ENCODE measurements at places on chromosomes 6 and 20.
A peak's percentile ranks its signal among the peaks of the same experiment; 100 is the strongest.

DNA sequence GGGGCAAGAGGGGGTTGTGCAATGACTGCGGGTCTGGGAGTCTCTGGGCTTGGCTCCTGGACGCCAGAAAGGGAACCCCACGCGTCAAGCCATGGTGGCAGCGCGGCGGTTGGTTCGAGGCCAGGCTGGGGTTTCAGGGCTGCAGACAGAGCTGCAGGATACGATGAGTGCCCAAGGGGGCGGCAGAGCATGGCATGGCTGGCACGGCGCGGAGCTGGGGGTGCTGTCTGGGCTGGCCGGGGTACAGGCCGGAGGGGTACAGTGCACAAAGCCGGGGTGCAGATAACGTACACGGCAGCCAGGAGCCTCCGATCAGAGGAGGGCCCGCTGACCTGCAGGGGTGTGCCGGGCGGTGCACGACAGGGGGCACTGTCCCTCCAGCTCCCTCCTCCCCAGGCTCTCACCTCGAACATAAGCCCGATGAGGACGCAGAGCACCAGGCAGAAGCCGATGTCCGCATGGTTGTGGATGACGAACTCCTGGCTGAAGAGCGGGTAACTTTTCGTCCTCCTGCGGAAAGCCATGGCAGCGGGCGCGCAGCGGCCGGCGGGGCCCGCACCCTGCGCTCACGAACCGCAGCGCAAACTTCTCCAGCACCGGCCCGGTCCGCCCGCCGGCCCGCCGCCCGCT, 353 bp downstream of the TRAM2 start:
- DNase-seq = peak; percentile 28

- DNase-seq = no peak
Observed at GRCh38 chr6:38310061-38310460, 329.7 kb downstream of the BTBD9 start.

DNA sequence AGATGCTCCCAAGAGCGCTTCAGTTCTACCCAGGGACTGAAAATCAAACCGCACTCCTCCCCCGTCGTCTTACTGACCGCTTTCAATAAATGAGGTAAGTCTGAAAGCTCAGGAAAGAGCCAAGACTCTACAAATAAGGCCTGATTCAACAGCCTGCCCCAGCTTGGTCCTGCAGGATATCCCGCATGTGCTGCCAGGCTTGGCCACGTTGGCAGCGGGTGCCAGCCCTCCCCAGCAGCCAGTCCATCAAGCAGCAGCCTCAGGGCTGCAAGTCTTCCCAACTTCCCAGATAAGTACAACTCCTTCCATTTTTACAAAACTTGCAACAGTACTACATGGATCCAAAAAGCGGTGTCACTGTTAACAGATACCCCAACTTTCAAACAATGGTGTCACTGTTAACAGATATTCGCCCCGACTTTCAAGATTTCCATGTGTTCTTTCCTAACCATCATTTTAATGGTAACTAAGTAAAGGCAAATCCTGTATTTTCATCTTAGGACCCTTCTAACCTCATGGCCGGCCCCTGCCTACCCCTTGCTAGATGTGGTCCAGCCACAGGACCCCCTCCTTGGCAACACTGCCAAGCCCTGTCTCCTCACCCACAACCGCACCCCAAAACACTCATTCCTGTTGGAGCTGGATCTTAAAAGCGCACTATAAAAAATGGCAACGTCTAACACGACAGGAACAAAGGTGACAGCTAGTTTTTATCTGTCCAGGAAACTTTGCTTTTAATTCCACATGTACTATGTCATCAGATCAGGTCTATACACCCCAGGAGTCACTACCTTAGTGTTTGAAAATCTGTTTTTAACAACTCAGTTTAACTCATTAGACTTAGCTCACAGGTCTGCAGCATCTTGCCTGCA, 28.0 kb downstream of the DIDO1 start:
- no peak for DNase-seq

- DNase-seq = no peak
Observed at GRCh38 chr6:33713786-33714185, 2.3 kb upstream of the UQCC2 start.

GRCh38 chr6:23305325-23305943, 736.1 kb downstream of the HDGFL1 start:
- no peak for DNase-seq

- DNase-seq = no peak
Observed at GRCh38 chr20:44400970-44401769, 45.7 kb downstream of the HNF4A start.

DNA sequence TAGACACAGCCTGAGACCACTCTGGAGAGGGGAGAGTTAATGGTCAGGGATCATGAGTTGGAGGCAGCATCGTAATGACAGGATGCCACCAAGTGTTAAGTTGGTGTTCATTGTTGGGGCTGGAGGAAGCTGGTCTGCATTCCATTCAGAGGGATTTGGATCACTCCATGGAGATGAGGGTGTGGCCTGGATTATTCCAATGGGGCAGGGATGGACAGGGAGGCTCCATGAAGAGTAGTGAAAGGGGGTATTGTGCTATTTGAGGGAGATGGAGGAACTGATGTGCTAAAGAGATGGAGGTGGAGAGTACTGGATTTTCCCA, 1.1 kb downstream of the SAPCD1 start:
- no peak for DNase-seq

GRCh38 chr6:139468178-139468819, 93.9 kb upstream of the CITED2 start:
- no peak for DNase-seq

- DNase-seq = no peak
Observed at GRCh38 chr6:15796130-15796771, 133.4 kb upstream of the DTNBP1 start.
